SJSA1 (cell line): ENCODE measurements at places on chromosomes 2 and 18.

DNA sequence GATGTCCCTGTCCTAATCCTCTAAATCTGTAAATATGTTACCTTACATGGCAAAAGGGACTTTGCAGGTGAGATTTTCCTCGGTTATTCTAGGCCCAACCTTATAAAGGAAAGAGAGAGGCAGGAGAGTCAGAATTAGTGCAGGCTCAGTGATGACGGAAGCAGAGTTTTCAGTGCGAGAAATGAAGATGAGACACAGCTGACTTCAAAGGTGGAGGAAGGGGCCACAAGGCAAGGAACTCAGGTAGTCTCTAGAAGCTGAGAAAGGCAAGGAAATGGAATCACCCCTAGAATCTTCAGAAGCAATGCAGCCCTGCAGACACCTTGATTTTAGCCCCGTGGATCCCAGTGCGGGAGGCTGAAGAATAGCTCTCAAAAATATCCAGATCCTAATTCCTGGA lies 7.2 kb upstream of the LCLAT1 start:
- DNase-seq, result no peak
- H3K36me3 ChIP-seq, result no peaks in the 10 kb centered on the region
- no peak overlapping the region for H3K27ac ChIP-seq
- no peak overlapping the region for H3K4me3 ChIP-seq
- peaks cover 13% of the 10 kb centered on the region for H3K4me1 ChIP-seq

- H3K27me3 ChIP-seq, result no peaks in the 10 kb centered on the region
- no peak for DNase-seq
- H3K4me3 ChIP-seq, result no peak overlapping the region
- no peaks in the 10 kb centered on the region; the same call in 1 of the 2 replicates for H3K4me1 ChIP-seq
- no peaks in the 10 kb centered on the region for H3K36me3 ChIP-seq
- no peak overlapping the region for H3K27ac ChIP-seq
These were observed 811.8 kb upstream of the ACVR2A start for GRCh38 chr2:147033044-147033443.

DNA sequence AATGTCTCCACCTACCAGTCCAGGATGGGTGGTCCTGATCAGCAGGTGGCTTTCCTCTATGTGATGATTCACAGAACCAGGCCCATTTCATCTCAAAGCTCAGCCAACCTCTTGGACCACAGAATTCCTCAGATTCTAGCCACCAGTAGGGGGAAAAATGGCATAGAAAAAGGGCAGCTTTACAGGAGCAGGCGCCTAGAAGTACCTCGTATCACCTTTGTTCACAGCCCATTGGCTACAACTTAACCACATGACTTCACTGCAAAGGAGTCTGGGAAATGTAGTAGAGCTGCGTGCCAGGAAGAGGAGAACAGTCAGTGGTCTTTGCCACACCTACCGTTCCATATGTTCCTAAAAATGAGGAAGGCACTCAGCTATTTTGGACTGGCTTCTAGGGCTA lies 62.8 kb upstream of the DTNA start:
- no peak overlapping the region for H3K27ac ChIP-seq
- no peaks in the 10 kb centered on the region for H3K36me3 ChIP-seq
- H3K4me1 ChIP-seq, result peaks cover 32% of the 10 kb centered on the region
- DNase-seq, result no peak

- H3K4me1 ChIP-seq, result no peaks in the 10 kb centered on the region
- H3K27me3 ChIP-seq, result no peaks in the 10 kb centered on the region; the same call in 1 of the 2 replicates
- H3K36me3 ChIP-seq, result no peaks in the 10 kb centered on the region
- H3K4me3 ChIP-seq, result no peak overlapping the region
These were observed 43.6 kb downstream of the PROKR1 start for GRCh38 chr2:68687018-68687417.
